ENCODE measurements at places on chromosomes 16 and 17.

GRCh38 chr17:67244431-67245072 is 444 bp downstream of the HELZ start:
- DNase-seq: no peak

DNA sequence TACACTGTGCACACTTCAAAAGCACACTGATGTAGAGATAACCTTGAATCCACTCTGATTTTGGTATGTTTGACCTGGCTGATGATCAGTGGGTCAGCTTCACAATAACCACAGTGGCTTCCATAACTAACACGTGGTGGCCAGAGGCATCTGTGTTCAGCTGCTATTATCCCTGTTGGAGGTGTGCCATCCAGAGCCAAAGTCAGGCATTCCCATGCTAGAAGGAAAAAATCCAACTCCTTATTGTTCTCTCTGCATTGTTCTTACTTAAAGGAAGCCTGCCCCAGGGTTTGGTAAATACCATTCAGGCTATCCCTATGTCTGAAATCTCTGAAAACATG is 127.3 kb upstream of the MON1B start:
- DNase-seq: no peak

DNA sequence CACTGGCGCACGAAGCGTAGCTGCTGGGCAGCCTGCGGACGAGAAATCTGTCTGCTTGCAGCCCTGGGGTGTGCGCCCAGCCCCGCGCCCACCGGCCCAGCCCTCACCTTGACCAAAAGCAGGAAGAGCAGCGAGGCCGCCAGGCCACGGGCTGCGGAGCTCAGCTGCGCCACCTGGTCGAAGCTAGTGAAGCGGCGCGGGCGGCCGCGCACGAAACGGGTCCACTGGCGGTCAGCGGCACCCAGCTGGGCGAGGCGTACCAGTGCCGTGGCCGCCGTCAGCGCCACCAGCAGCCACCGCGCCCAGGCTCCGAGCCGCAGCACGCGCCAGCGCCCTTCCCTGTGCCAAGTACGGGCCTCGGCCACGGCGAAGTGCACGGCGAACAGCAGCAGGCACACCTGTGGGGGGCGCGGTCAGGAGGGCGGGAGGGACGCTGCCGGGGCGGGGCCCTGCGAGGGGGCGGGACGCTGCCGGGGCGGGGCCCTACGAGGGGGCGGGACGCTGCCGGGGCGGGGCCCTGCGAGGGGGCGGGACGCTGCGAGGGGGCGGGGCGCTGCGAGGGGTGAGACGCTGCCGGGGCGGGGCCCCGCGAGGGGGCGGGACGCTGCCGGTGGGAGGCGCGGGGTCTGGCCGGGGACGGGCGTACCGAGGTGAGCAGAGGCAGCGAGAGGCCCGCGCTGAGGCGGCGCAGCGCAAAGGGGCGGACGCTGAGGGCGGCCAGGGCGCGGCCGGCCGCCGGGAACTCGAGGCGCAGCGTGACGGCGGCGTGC is 43.2 kb downstream of the TSC2 start:
- DNase-seq: no peak

DNA sequence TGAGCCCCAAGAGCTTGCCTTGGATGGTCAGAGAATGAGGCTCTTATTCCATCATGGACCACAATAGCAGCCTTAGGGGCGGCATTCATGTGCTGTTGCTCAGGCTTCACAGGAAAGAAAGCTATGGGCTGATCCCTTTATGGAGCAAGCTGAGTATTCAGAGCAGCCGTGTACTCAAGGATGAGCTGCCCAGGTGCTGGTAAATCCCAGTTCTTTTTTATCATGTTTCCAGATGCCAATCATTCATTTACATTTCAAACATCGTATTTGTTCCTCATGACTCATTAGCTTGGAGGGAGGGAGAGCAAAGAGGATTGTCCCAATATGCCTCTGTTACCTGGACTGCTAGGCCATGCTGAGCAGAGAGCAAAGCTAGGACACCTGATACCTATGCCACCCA is 475.7 kb downstream of the SHISA9 start:
- DNase-seq: no peak

- DNase-seq: no peak
These were observed 19.6 kb upstream of the P2RX1 start for GRCh38 chr17:3935825-3936355.

GRCh38 chr17:17525956-17526355 is 29.8 kb upstream of the RASD1 start:
- DNase-seq: no peak

- no peak for DNase-seq
These were observed 287.9 kb downstream of the CPPED1 start for GRCh38 chr16:12515746-12516145.

DNA sequence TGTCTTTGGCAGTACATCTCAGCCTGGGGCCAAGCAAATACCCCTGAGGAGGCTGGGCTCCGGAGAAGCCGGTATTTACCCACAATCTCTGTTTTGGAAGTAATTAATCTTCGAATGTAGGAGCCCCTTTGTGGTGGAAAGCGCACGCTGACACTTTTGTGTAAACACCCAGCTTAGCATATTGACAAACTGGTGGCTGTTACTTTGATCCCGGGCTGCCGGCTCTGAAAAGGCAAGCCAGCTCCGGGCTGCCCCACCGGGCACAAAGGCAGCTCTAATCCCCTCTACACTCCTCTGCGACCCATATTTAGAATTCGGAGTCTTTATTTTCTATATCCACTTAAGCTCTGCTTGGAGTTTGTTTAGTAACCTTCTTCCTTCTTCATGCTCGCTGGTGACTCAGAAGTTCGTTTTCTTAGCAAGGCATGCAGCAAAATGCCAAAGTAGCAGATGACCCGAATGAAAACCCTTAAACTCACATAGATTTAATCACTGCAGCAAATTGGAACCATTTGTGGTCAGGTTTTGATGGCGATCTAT is 144.0 kb upstream of the IRX3 start:
- no peak for DNase-seq

DNA sequence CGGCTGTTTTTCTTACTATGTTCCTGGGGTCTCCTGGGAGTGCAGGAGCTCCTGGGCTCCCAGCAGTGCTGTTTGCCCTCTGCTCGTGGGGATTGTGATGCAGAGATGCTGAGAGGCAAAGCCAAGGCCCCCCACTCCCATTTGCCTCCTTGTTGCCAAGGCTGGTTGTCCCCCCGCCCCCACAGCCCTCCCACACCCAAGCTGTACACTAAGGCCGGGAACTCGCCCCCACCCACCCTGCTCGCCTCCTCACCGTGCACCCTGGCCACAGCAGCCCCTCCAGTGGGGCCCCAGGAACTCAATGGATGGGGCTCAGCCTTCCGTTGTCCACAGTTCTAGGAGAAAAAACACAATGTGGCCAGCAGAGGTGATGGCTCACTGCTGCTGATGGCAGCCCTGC is 10.2 kb downstream of the NLRC3 start:
- DNase-seq: no peak

GRCh38 chr17:77372444-77373298 is 231.9 kb downstream of the SEC14L1 start:
- peak; percentile 63 for DNase-seq

GRCh38 chr17:17568772-17569195 is 22.7 kb downstream of the PEMT start:
- no peak for DNase-seq

DNA sequence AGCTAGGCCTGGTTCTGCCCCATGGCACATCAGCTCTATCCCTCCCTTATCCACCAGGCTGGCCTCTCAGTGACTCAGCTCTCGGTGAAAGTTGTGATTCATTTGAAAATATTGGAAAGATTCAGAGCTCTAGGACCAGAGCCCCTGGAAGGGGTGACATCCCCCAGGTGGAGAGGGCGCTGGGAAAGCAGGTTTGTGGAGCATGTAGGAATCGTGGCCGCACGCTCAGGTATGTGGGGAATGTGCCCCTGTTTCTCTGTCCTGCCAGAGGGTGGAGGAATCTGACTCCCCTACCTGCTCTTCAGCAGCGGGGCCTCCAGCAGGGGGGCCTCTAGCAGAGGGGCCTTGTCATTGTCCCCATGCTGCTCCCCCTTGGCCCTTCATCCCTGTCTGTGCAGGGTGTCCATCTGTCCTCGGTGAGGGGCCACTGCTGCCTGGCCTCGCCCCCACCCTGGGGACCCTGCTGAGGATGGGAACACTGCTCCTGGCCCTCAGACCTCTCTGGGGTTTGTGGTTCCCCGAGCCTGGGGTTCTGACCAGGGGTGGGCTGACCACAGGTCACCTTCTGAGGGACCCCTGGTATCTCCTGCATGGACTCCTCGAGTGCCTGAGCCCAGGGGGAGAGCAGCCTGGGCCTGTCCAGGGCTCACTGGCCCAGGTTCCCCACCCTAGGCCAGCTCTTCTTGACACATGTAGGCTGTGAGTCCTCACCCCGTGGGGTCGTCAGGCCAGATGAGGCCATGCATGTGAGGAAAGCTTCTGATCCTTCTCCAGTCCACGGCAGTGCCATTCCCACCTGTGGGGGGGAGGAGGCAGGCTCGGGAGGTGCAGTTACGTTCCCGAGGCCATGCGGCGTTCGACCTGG is 47.5 kb downstream of the NT5M start:
- DNase-seq: no peak

GRCh38 chr17:75856062-75856756 is 1.1 kb upstream of the WBP2 start:
- DNase-seq: no peak

- DNase-seq: no peak
These were observed 16.4 kb downstream of the MAP2K3 start for GRCh38 chr17:21300601-21301571.

DNA sequence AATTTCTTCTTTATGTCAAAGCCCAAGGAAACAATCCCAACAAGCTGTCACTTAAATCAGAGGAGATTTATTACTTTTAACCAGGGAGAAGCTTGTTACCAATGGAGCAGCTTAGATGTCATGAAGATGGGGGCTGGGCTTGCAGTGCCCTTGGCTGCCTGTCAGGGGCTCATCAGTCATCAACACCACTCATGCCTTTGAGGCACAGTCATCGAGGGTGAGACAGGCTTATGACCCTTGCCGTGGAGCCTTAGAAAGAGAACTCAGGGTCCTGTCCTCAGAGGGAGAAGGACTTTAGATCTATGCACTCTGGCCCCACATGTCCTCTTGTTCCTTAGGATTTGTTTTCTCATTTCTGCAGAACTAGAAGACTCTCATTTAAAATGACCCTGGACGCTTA is 318.3 kb downstream of the CBLN1 start:
- no peak for DNase-seq
